ENCODE measurements at places on chromosomes 7 and 10. TPM values are rescaled to one million over a fixed set of nuclear protein-coding genes. Genes with fewer than 3 reads are reported as not detected.

PRKAR2B gene
- total RNA-seq: 38.5 TPM

GSAP gene
- total RNA-seq: 5.4 TPM

ZNF804B gene
- not detected for total RNA-seq

NEUROD6 gene
- not detected for total RNA-seq

GRM3 gene
- total RNA-seq: not detected

SMKR1 gene
- 0.09 TPM for total RNA-seq

SEPHS1 gene
- 42.5 TPM for total RNA-seq

AGR2 gene
- 0.51 TPM for total RNA-seq

RSU1 gene
- 63.3 TPM for total RNA-seq

TSPAN12 gene
- 83.4 TPM for total RNA-seq

ZFYVE27 gene
- 20.6 TPM for total RNA-seq

PNLIPRP1 gene
- not detected for total RNA-seq

- no peak for DNase-seq
These were observed 1219.4 kb downstream of the TYW1 start for GRCh38 chr7:68216051-68216450.

GRCh38 chr10:52701647-52702046, 70.9 kb downstream of the MBL2 start:
- no peak for DNase-seq

DNA sequence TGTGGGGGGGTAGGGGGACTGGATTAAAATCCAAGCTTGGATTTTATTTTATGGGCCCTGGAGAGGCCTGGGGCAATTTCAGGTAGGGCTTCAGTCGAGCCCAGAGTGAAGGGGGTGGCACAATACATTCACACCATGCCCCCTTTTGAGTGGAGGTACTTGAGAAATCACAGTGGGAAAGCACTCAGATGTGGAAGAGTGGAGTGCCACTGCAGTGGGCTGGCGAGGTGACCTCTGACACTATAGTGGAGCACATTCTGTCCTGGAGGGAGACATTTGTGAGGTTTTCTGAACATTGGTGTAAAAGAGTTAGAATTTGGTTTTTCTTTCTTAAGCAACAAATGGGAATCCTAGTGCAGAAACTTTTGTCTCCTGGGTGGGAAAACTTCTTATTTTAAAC, 143.2 kb downstream of the WNT2 start:
- DNase-seq: no peak

- peak; percentile 95 for DNase-seq
These were observed 253.7 kb upstream of the PITRM1 start for GRCh38 chr10:3426190-3426845.

DNA sequence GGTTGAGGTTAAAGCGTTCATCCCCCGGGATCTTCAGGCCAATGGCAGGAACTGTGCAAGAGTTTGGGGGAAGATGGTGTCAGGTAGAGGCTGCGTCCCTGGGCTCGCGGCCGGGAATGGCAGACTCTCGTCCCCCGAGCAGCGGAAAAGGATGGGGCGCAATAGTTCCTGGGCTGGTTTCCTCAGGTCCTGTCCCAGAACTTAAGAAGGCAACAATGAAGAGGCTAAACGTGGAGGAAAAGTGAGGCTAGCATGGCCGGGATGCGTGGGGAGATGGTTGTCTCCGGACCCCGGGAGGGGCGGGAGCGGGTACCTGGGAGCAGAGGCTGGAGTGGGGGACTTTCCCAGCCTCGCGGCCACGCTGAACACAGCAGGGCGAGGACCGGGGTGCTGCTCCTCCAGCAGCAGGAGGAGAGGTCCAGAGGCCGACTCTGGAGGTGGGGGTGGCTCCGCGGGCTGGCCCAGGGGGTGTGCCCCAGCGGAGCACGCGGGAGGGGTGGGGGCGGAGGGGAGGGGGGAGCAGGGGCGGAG, 882 bp downstream of the IRF5 start:
- DNase-seq: no peak

- DNase-seq: no peak
These were observed 10.2 kb downstream of the OGDHL start for GRCh38 chr10:49751636-49752510.

GRCh38 chr10:49741108-49741995, 20.8 kb downstream of the OGDHL start:
- DNase-seq: no peak

DNA sequence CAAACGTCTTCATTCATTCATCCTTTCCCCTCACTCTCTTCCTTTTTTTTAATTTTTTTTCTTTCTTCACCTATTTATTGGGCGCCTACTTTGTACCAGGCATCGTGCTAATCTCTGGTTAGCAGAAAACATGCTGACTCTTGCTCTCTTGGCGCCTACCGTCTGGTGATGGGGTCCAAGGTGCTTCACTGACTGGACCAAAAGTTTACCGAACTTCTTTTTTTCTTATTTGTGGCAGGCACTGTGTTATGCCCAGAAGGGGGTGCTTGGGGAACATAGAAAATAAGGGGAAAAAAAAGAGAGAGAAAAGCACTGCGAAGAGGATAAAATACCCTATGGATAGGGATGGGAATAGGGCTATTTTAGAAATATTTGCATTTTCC, 505 bp upstream of the FAM204A start:
- DNase-seq: no peak

- DNase-seq: no peak
These were observed 362.4 kb downstream of the CNTNAP2 start for GRCh38 chr7:146479040-146479439.

GRCh38 chr7:77664715-77665114, 31.5 kb upstream of the RSBN1L start:
- no peak for DNase-seq

GRCh38 chr7:72048420-72048819, 363.7 kb downstream of the CALN1 start:
- no peak for DNase-seq

DNA sequence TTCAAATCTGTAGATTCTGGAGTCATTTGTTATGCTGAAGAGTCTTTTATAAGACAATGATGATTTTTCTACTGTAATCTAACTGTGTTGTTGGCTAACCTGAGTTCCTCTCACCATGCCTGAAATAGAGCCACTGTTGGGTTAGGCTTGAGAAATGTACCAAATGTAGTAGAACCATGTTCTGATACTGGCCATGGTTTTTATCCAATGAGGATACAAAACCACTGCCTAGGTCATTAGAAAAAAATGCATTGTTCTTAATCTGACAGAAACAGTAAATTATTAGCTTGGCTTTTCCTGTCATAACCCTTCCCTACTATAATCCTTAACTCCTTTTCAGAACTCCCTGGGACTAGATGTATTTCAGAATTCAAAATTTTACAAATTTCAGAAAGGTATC, 86.6 kb downstream of the RAPGEF5 start:
- no peak for DNase-seq

GRCh38 chr10:103969857-103970627, 3.1 kb downstream of the SLK start:
- no peak for DNase-seq

DNA sequence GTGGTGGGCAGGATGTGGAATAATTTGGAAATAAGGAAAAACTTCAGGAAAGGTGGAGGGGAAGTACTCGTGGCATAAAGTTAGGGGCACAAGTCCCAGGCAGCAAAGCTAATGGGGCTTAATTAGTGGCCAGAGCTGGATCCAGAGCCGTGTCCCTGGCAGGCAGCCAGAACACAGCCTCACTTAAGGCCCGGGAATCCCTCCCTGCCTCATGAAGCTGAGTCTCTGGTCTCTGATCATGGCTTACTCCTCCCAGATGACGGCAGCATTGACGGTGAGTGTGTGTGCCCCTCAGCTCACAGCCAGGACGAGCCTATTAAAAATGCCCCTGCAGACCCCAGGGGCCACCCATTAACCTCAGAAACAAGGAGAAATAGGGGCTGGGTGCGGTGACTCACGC, 48.2 kb upstream of the NPTX2 start:
- peak; percentile 12 for DNase-seq

- no peak for DNase-seq
These were observed 251.4 kb downstream of the KIF20B start for GRCh38 chr10:89952751-89953150.

- DNase-seq: no peak
These were observed 322.3 kb upstream of the PODXL start for GRCh38 chr7:131878777-131879176.

DNA sequence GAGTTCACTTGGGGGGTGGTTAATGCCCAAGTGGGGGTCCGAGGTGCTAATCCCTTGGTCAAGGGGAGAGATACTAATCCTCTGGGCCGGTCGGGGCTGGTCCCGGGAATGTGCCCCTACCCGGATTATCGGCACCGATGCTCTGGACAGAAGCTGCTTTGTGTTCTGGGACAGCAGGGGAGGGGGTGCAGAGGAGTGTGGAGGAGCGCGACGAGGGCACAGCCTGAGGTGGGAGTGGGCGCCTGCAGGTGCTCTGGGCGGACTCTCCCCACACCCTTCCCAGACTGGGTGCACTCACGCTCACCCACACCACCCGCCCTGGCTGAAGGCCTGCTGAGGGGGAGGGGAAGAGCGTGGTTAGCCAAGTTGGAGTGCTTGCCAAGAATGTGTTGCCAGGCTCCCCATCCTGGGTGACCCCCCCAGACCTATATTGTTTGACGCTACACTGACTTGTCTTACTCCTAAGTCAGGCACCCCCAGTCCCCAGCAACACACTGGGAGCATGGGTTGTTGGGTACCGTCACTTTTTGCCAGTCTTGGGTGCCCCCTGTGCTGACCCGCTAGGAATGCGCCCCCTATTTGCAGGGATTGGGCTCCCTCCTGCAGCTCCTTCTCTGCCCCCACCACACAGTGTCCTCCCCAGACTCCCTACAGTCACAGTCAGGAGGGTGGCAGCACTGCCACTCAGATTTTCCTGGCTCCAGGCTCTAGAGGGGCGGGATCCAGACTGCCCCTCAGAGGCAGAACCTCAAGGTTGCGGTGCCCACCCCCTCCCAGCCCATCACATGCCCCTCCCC, 1.2 kb downstream of the SLC4A2 start:
- DNase-seq: peak; percentile 35

DNA sequence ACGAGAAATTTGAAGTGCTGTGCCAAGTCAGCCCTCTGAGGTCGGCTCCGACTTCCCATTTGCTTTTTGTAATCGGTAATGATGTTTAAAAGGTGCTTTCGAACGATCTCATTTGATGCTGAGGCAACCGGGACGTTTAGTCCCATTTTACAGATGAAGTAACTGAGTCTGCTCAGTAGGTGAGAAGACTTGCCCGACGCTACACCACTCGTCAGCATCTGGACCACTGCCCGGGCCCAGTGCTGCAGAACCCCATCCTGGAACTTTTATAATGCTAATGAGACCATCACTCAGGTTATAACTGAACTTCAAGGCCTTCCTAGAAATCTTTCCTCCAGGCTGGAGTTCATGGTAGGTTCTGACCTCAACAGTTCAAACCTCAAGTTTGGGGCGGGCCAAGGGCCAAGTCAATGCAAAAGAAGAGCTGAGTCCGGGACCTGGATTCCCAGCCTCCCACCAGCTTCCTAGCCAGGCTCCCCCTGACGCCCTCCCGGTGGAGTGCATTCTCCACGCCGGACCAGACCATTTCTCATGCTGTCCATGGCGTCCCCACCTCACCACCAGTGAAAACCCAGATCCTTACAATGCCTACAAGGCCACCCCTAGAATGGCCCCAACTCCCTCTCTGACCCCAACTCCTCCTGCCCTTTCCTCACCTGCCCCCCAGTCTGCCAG, 699 bp upstream of the PDLIM1 start:
- no peak for DNase-seq

DNA sequence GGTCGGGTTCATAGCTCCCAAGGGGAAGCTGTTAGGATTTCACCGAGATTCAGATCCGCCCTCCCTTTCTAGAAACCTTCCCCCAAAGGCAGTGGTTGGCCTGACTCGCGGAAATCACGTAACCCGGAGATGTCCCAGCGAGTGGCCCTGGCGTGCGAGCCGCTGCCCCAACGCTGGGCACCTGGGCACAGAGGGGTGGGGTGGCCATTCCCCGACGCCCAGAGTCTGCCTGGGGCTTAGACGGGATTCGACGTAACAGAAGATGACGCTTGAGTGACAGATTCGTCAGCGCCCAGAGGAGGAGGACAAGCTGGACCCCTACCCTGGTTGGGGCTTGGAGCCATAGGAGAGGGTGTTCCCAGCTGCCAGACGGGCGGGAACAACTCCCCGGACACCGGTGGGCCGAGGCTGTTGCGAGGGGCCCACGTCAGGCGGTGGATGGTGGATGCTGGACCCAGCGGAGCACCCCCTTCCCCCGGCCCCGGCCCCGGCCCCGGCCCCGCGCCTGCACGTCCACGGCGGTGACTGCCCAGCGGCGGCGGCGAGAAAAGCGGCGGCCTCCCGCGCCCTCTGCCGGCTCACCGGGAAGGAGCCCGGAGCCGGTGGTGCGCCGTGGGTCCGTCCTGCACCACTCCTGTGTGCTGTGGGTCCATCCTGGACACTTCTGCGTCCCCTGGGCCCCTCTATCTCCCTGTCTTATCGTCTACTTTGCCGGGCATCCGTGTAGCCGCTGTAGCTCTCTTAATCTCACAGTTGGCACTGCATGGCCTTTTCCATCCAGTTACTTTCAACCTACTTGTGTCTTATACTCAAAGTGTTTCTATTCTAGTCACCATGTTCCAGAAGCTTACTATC, 35.4 kb upstream of the KNDC1 start:
- peak; percentile 64 for DNase-seq
